AG04449 (cell line): ENCODE measurements at places on chromosomes 12 and 14.
A peak's percentile ranks its signal among the peaks of the same experiment; 100 is the strongest.

GRCh38 chr14:97262336-97262735 is 465.2 kb downstream of the VRK1 start:
- DNase-seq: no peak

DNA sequence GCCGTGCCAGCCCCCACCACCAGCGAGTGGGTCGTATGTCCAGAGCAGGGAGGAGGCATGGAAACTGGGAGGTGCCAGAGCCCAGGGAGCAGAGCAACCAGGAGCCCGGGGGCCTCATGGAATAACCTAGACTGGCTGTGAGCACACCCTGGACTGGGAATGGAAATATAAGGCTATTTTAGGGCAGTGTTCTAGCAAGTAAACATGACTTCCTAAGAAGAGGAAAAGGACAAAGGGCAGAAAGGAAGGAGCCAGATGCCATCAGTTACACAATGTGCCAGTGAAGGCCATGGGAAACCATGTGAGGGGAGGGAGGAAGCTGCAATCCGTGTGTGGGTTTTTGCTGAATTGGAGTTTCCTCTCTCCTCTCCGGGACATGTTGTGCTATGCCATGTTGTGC is 18.7 kb upstream of the CPM start:
- no peak for DNase-seq

- DNase-seq: no peak
Measured at GRCh38 chr14:87260460-87260859, 732.5 kb downstream of the GALC start.

DNA sequence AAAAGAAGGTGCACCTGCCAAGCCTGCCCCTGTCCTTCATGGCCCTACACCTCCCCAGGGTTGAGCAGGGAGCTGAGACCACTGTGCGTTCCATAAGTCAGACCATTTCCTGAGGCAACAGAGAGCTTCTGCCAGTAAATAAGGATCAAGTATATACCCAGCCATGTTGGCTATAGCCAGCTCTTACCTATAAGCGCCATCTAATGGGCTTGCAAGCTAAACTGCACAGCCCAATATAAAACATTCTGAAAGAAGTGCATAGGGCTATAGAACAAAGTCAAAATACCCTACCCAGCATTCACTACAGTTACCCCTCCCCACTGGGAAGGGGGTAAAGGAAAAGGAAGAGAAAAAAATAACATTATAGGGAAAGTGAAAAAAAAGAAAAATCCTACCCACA is 59.3 kb upstream of the SCAF11 start:
- DNase-seq: no peak

DNA sequence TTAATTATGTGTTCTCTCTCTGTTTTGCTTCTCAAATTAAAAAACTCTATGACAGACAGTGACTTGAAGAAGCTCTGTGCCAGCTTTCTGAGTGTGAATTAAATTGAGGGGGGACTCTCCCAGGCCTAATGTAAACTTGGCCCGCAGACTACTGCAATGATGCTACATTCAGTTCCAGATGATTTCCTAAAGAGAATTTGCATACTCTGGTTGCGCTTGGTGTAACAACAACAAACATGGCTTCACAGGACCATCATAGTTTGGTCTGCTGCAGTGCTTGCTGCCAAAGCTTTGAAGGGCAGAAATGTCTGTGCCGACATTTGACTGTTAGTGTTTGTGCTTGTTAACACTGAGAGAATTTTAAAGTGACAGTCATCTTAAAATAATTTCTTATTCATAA is 25.0 kb downstream of the CFAP54 start:
- no peak for DNase-seq

DNA sequence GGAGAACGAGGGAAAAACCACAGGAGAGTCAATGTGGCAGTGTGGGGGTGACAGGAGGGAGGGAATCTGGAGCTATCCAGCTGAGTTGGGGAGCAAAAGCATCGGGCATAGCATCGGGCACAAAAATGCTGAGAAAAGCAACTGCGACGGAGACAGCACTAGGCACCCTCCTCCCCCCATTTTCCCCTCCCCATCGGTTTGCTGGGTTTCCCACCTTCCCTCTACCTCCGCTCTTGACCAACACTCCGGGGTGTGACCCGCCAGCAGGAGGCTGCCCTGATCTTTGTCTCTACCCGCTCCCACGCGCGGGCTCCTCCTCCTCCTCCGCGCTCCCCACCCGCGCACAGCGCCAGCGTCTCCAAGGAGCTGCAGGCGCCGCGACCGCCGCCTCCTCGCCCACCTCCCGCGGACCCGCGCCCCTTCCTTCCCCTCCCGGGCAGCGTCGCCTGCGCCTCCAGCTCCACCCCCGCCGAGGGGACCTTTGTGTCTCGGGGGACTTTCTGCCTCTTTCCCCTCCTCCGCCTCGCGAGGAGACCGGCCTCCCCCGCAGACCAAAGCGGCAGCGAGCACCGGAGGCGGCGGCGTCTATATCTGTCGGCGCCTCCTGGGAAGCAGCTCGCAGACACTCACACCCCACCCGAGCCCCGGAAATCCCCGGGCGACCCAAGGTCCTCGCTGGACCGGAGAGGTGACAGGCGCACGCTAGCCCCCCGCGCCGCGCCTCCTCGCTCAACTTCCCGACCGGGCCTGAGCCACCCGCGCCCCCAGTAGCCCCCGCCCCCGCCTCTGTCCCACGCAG is 920 bp downstream of the CDK17 start:
- no peak for DNase-seq

DNA sequence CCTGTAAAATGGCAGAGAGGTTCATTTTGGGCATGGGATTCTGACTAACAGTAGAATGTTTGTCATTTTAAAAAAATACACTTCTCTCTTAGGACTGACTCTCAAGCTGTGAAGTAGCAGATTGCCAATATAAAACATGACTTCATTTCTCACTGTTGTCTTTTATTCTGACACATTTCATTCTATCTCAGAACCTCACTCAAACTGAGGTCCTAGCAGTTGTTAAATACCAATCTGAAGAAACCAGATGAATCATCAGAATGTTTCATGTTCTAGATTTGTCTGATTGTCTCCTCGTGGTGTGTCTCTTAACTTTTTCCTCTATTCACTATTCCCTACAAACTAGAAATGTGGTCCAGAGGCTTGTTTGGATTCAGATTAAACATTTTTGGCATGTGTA is 276.5 kb upstream of the NPAS3 start:
- no peak for DNase-seq

DNA sequence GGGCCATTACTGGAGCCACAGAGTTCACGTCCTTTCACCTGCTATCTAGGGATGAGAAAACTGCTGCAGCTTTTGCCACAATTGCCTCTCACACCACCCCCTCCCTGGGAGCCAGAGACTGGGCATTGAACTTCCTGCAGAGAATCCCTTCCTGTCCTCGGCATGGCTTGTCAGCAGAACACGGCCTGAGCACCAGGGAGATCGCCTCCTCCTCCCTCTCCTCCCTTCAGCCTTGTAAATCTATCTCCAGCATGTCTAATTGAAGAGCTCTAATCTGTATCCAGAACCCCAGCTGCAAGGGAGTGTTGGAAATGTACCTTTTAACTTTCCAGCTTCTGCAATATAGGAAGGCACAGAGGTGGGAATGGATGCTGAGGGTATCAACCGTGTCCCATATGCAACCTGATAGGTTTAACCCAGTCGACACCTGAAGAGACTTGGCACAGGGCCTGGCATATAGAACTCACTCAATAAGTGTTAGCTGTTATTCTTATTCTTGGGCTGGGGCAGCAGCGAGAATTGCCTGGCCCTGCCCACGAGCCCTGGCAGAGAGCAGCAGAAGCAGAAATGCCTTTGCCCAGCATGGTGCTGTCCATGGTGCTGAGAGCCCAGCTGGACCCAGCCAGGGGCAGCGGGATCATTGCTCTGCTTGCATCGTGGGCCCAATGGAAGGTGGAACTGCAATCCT is 26.8 kb downstream of the TMEM63C start:
- DNase-seq: peak; percentile 3

DNA sequence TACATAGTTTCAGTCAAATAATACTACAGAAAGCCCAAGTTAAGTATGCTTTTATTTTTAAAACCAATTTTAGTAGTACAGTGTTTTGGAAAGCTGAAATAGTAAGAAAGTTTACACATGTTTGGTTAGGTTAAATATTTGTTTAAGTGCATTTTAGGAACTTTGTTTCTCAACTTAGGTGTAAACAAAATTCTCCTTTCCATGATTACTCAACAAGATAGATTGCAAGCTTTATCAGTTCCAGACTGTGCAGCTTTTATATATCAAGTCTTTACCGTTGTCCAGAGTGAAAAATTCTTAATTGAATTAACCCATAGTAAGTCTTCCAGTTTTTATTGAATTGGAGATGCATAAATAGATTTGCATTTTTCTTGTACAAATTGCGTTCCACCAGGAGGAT is 45.1 kb downstream of the PIWIL1 start:
- no peak for DNase-seq

DNA sequence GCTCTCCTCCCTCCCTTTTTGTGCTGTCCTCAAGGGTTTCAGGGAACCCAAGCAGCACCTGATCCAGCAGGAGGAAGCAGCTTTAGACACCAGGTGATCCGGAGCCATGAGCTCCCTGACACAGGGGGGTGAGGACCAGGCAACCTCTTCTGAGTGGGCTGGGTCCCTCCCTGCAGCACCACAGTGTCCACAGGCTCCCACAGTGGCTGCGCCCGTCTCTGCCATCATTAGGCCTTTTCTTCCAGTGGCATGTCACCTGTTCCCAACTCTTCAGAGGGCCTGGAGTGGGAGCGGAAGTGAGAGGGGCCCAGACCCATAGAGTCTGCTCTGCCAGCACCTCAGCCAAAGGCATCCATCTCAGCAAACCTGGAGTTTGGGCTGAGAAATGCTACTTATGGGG is 421 bp upstream of the KRT76 start:
- no peak for DNase-seq

GRCh38 chr12:100265732-100266584 is 921 bp downstream of the DEPDC4 start:
- DNase-seq: no peak

DNA sequence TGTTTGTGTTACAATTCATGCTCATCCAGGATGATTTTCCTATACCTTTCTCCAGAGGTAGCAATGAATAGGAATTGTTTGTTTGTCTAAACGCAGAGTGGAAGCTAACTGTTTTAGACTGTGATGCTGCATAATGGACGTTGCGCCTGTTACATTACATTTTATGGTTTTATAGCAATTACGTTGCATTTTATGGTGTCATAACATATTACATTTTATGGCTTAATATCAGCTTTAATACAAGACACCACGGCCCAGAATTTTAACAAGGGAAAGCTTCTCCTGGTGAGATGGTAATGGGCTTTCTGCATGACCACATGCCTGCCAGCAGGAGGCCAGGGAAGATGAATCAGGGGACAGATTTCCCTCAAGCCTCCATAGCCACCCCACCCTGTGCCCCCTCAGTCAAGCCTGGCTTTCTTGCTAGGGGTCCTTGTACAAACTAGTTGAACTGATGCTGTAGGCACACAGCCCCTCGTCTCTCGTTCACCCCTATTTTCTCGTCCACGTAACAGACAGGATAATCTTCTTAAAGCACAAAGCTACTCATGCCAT is 56.5 kb downstream of the HSPB8 start:
- DNase-seq: no peak

DNA sequence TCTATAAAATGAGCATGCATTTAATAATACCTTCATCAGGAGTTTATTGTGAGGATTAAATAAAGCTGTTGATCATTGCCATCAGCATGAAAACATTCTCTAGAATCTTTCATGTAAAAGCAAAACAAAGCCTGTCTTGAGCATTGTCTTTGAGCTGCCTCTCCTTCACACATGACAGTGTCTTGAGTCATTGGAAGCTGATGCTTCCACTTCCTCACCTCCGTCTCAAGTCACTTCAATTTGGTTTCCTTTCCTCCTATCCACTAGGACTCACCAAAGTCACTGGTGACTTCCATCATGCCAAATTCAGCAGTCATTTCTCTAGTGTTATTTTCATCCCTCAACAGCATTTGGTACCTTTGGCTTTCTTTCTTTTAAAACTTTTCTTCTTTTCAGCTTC is 31.6 kb upstream of the MYBPC1 start:
- no peak for DNase-seq
